Natural killer cell treated with Interleukin-12 subunit alpha and Interleukin-12 subunit beta and Interleukin-15 and Interleukin-18, amount 100 ng/mL, for 72 hours (primary cell): ENCODE measurements at places on chromosomes 7 and 10. TPM values are rescaled to one million over a fixed set of nuclear protein-coding genes. Genes with fewer than 3 reads are reported as not detected.
A peak's percentile ranks its signal among the peaks of the same experiment; 100 is the strongest.

- DNase-seq = no peak
Measured at GRCh38 chr10:116208956-116209567, 63.9 kb downstream of the GFRA1 start.

DNA sequence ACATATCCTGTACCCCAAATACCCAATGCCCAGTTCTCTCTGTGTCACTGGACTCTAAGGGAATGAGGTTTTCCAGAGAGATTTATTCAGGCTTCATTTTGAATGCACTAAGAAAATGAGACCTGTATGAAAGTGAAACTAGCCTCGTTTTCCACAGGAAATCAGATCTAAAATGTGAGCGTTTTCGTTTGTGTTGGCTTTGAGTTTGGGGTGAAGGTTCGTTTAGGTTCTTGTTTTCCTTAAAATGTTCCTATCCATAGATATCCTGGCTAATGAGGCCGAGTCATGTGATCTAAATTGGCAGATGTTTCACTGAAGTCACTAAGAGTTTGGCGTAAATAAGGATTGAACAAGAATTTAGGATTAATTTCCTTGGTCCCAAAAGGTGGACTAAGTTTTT lies 90.9 kb upstream of the BMPER start:
- DNase-seq = no peak

DNA sequence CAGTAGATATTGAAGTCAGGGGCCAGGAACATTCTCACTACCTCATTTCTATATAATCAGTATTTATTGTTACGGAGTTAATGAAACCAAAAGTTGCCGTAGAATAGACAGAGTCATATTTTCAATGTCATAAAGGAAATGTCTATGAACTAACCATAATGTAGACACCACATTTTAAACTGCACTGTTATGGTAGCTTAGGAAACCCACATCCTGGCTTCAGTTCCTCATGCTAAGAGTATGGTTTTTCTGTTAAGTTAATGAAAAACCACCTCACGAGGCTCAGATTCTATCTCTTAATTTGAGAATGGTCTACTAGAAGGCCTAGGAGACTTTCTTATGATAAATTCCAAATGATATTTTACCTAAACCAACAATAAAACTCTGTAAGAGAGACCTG lies 166.5 kb downstream of the TMEM26 start:
- no peak for DNase-seq

DNA sequence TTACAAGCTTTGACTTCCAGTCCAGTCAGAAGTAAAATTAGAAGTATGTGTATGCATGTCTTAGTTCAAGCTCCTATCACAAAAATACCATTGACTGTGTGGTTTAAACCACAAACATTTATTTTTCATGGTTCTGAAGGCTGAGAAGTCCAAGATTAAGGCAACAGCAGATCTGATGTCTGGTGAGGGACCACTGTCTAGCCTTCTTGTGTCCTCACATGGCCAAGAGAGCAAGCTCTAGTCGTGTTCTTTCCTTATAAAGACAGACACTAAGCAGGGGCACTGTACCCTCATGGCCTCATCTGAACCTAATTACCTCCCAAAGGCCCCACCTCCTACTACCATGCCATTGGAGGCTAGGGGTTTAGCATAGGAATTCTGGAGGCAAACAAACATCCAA lies 41.3 kb upstream of the ARL4A start:
- DNase-seq = no peak

GRCh38 chr10:3331187-3331586 lies 158.6 kb upstream of the PITRM1 start:
- no peak for DNase-seq

DNA sequence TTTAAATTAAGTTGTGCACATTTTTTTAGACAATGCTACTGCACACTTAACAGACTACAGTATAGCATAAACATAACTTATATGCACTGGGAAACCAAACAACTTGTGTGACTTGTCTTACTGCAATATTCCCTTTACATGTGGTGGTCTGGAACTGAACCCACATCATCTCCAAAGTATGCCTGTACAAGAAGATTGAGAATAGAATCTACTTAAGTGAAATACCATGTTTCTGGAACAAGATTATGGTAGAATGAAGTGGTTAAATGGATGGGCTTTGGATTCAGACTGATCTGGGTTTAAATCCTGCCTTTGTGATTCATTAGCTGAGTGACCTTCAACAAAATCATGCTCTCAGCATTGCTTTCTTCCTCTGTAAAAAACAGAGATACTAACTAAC lies 30.7 kb downstream of the CUL2 start:
- DNase-seq = no peak

- DNase-seq = no peak
Measured at GRCh38 chr10:77496941-77497420, 140.6 kb downstream of the KCNMA1 start.

DNA sequence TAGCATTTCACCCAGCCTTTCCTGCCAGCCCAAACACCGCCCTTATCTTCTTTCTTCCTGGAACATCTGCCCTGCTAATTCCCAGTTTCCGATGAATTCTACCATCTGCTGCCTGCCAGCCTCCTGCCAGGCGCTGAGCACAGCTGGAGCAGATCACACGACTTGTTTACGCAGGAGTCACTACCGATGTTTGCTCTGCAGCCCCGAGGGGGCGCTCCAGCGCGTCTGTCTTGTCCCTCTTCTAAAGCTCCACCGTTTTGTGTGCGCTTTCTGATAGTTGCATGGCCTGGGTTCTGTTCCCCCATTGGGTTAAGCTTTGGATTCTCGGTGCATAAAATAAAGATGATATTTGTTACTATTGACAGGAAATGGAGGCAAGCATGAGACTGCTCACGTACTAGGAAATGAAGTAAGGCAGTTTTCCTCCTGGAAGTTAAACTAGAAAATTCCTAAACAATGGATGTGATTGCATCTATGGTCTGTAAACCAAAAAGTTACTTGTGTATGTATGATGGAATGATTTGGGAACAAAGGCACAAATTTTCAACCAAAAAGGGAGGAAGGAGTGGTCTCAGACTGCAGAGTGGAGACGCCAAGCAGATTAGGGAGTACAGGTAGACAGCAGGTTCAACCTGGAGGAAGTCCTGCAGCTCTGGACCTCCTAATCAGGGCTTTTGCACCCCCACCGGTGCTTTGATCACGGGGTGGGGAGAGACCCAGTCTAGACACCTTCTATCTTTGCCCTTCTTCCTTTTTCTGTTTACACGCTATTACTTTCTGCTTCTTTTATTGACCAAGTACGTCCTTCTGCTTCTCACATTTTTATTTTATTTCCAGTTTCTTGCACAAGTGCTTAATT lies 2.2 kb upstream of the RBM17 start:
- peak; percentile 91 for DNase-seq

DNA sequence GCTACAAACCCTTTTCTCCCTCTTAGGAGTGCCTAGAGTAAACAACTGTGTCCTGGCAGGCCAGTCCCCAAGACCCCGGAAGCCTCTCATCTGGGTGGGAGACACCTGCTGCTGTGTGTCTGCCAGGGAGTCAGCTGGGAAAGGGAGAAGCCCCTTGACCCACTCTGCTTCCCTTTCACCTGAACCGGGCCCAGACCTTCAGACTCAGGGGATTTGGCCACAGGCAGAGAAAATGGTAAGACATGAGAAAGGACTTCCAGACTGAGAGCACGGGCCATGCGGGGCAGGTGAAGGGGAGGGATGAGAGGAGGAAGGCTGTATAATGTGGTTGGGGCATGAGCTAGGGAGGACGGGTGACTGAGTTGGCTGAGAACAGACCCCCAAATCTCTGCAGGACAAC lies 36.0 kb upstream of the NPFFR1 start:
- DNase-seq = no peak

- no peak for DNase-seq
Measured at GRCh38 chr7:112515989-112516388, 35.2 kb downstream of the LSMEM1 start.

GRCh38 chr10:56298941-56299340 lies 62.1 kb downstream of the ZWINT start:
- no peak for DNase-seq

- DNase-seq = peak; percentile 66
Measured at GRCh38 chr7:41693150-41693997, 9.5 kb downstream of the INHBA start.

Gene NUP42
- 41.2 TPM for total RNA-seq

Gene ARMC10
- total RNA-seq = 31.2 TPM

Gene CYP3A7
- not detected for total RNA-seq

Gene FAM237B
- not detected for total RNA-seq

Gene SPDYE8
- total RNA-seq = not detected

Gene AIFM2
- 13.0 TPM for total RNA-seq
